ENCODE measurements at places on chromosomes 4 and X.

- DNase-seq = no peak
Observed at GRCh38 chrX:580030-580429, 50.6 kb upstream of the SHOX start.

DNA sequence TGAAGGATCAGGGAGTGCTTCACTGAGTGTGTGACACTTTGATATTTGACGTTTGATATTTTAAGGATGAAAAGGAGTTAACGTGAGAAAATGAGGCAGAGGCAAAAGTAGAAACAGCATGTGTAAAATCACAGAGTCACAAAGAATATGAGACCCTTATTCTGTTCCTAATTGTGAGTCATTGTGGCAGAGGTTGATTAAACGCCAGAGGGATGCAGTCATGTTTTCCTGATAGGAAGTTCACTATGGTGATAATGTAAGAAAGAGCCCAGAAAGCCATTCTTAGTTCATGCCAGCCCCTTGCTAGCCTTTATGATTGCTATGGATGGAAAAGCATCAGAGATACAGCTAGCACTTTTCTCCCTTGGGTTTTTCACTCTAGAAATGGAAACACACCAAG, 33.5 kb upstream of the IGSF1 start:
- no peak for DNase-seq

DNA sequence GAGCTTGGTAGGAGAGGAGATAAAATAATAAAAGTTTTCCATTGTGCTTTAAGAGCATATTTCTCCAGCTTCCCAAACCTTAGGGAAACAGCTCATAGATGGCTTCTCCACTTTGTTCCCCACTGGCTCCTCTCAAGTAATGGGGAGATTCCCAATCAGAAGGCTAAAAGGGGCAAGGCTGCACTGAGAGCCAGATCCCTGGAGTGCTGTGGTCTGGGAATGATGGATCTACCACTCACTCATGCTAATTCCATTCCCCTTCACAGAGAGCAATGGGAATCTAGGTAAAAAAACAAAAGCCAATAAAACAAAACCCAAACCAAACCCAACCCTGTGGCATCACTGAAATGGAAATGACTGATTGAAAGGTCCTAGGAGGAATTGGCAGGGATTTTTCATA, 219.7 kb upstream of the MBNL3 start:
- DNase-seq = no peak

GRCh38 chr4:36244257-36245082, at the start of gene ARAP2:
TSS of gene ARAP2 (minus strand) at chr4:36244514. CDS start at chr4:36229486, 15,028 bp downstream.
- no peak for DNase-seq

DNA sequence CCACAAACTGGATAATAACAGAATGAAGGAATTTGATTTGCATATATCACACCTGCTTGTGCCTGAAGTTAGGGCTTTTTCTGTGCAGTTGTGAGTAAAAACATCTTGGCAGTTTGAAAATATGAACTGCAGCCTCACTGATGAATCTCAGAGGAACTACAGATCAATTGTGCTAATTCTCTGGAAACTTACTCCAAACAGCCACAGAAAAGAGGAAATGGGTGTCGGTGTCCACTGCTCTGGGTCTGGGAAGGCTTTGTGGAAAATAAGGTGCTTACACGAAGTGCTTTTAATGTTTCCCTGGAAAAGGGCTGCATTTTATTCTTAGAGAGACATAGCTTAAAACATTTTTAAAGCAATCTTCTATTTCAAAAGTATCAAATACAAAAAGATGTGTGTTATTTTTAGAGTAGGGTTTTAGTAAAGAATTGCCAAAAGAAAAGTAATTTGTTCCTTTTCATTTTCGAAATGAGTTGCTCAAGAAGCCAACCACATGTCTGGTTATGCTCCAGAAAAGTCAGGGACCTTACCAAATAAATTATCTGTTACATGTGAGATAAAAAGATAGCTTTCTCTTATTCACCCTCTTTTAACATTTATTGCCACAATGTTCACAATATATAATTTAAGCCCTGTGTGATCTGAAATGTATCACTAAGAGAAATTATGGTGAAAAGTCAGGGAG, 240.1 kb downstream of the FRAS1 start:
- no peak for DNase-seq

- no peak for DNase-seq
Observed at GRCh38 chrX:124203311-124203710, 129.1 kb upstream of the TEX13D start.

- no peak for DNase-seq
Observed at GRCh38 chr4:1972414-1972813, 36.4 kb downstream of the NELFA start.

GRCh38 chr4:67963356-67963755, at the start of gene TMPRSS11A:
TSS of gene TMPRSS11A (minus strand) at chr4:67963493. CDS start at chr4:67963393, 100 bp downstream.
- DNase-seq = no peak

DNA sequence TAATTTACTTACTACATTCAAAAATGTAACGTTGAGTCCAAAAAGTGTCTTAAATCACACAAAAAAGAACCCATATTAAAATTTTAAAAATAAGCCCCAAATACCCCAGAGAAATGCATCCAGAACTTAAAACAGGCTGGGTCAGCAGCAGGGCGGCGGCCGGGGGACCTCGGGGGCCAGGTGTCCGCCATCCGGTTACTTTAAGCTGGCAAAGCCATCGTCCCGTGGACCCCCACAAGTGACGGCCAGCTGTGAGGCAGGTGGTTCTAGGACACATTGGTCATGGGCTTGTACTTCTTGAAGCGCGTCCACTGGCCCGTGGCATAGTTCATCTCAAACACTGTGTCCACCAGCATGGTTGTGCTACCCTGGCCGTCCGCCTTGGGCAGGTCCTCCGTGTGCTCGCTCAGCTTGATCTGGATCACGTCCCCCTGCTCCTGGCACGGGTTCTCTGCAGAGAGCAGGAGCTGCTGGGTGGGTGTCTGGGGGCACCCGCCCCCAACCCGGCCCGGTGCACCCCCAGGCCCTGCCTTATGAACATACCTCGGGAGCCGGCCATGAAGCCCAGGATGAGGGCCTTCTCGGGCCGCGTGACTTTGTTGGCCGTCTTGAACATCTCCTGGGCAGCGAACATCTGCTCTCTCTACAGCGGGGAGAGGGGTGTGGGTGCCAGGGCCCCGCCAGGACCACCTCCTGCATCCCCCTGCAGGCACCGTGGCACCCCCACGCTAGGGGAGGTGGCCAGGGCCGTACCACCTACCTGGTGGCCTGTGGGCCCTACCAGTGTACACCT, 25.5 kb downstream of the NELFA start:
- no peak for DNase-seq

DNA sequence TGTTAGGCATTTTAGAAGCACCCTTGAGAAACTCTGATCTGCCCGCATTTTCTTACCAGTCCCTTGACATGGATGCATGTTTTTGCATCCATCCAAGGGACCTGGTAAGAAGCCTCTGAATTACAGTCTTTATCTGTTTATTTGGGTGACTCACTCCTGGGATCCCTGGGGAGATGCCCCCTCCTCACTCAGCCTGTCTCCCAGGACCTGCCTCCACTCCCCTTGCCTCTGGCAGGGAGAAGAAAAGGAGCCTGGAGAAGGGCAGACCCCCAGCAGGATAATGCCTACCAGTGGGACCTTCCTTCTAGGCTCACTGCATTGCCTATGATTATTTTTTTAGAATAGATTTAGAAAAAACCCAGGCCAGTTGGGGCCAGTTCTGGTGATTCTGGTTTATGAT, 329.4 kb downstream of the PTTG2 start:
- DNase-seq = no peak

GRCh38 chr4:96342196-96342595, 502.3 kb downstream of the PDHA2 start:
- DNase-seq = no peak

GRCh38 chrX:3256868-3257267, 89.6 kb downstream of the MXRA5 start:
- DNase-seq = no peak

- no peak for DNase-seq
Observed at GRCh38 chrX:136780763-136781162, at the start of gene ARHGEF6. TSS of gene ARHGEF6 (minus strand) at chrX:136780932. CDS start at chrX:136780882, 50 bp downstream.

- no peak for DNase-seq
Observed at GRCh38 chrX:31819455-31819854, 747.6 kb upstream of the FTHL17 start.

DNA sequence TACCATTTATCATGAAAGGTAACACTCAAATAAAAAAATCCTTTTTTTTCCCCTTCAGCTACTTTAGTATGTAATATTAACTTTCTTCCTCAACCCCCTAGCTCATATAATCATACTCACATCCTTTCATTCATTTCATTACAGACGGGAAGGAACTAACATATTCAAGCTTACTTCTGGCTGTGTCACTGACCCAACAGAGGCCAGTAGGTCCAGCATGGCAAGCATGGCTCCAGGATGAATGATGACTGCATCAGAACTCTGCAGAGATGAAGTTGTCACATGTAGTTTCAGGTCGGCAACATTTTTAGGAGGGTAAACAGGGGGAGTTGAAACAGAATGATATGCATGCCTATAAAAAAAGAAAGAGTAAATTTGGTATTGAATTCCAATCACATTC, 163.4 kb downstream of the WDFY3 start:
- DNase-seq = no peak

- DNase-seq = no peak
Observed at GRCh38 chr4:39032218-39033085, at the start of gene TMEM156. TSS of gene TMEM156 (minus strand) at chr4:39032409. CDS start at chr4:39032313, 96 bp downstream.

DNA sequence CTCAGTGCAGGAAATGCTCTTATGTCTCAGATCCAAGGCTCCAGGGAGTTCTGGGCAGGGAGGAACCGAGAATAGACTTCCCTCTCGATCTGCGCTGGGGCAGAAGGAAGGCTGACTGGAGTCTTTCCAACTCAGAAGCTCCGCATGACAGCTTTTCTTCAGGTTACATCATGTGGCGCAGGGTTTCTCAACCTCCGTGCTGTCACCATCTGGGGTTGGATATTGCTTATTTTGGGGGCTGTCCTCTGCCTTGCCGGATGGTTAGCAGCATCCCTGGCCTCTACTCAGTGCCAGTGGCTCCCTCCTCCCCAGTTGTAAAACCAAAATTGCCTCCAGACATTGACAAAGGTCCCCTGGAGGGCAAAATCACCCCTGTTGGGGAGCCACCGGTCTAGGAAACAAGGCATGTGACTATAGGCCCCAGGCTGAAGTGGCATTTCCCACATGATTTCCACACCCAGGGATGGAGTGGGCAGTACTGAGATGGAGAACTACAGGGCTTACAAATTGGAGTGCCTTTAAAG, 21.4 kb downstream of the REELD1 start:
- DNase-seq = no peak

GRCh38 chrX:2894885-2895292, 34.2 kb downstream of the ARSD start:
- no peak for DNase-seq

- DNase-seq = peak; percentile 67
Observed at GRCh38 chrX:53682885-53683555, 3.5 kb downstream of the HUWE1 start.

DNA sequence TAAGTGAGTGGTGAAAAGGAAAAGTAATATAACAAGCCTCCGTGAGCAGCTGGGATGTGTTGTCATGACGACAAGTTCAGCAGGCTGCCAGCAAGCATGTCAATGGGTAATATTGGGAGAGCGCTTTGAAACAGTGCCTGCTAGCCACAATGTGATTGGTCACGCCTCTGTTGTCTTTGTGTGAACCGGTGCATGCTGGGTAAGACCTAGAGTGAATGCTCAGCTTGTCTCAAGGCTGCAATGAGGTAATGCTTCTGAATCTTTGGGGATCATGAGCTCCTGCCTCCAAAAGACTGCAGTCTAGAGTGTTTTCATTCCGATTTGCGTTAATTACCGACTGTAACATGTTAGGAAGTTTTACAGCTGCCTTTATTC, 54.9 kb downstream of the STOX2 start:
- no peak for DNase-seq

- DNase-seq = no peak
Observed at GRCh38 chr4:123415977-123416376, 19.4 kb downstream of the SPRY1 start.

DNA sequence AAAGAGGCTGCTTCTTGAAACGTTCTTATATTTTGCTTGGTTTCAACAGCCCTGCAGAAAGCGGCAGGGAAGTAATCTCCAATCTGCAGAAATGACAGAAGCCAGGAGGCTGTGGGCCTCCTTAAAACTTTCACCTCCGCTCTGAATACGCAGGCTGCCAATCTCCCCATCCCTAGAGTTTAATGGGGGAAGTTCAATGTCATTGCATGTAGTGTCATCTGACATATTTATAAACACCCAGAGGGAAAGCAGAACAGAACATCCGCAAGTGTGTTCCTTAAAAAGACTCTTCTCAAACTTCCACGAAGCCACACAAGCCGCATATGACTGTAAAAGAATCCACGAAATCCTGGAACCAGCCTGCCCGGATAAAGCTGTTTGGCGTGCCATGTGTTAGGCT, 148.8 kb upstream of the TBL1X start:
- DNase-seq = no peak

- no peak for DNase-seq
Observed at GRCh38 chr4:134078230-134078914, 123.2 kb downstream of the PABPC4L start.

DNA sequence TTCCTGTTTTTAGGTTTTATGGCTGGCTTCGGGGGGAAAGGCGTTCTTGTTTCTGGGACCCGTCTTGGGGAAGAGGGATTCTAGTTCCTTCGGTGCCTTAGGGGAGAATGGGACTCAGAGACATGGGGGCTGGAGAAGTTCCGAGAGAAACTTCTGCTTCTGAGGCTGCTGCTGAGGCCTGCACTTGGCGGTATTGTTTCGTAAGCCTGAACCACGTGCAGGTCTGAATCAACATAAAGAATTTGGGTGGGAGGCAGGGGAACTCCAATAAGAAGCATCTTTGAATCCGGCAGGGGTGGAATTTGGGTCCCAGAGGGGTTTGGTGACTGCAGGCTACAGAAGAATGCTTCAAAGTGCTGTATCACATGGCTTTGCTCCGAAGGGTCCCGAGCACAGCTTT, 15.1 kb downstream of the XG start:
- no peak for DNase-seq

GRCh38 chrX:154991039-154991438, 31.5 kb downstream of the F8 start:
- DNase-seq = no peak

DNA sequence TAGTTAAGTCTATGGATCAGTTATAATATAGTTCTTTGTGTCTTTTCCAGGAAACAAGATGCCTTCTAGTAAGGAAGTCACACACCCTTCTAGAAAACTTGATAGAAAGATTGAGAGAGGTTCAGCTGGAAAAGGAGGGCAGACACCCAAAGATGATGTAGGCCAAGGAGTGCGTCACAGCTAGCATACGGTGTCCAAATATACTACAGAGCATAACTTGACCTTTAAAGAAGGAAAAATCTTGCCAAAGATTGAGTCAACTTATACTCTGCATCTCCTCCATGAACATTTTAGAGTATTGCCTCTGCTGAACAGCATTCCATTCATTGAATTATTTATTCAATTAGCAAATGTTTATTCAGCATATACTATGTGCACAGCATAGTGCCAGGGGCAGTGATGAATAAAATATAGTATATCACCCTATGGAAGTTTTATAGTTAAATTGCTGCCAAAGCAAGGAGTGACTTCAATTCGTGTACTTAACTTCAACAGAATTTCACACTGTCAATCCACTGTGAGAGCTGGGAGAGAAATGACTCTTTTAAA, 51.9 kb upstream of the SLC6A14 start:
- no peak for DNase-seq

GRCh38 chrX:153409414-153410101, 1.7 kb upstream of the ZFP92 start:
- no peak for DNase-seq

GRCh38 chr4:137519406-137519805, 12.9 kb downstream of the PCDH18 start:
- no peak for DNase-seq
